ENCODE measurements at places on chromosomes 1 and 21. TPM values are rescaled to one million over a fixed set of nuclear protein-coding genes. Genes with fewer than 3 reads are reported as not detected.

The ERICH3 gene
- not detected for total RNA-seq

The TEX38 gene
- total RNA-seq = not detected

The LCE2B gene
- total RNA-seq = not detected

The MSH4 gene
- total RNA-seq = not detected

The NBPF10 gene
- 0.55 TPM for total RNA-seq

The DPT gene
- not detected for total RNA-seq

DNA sequence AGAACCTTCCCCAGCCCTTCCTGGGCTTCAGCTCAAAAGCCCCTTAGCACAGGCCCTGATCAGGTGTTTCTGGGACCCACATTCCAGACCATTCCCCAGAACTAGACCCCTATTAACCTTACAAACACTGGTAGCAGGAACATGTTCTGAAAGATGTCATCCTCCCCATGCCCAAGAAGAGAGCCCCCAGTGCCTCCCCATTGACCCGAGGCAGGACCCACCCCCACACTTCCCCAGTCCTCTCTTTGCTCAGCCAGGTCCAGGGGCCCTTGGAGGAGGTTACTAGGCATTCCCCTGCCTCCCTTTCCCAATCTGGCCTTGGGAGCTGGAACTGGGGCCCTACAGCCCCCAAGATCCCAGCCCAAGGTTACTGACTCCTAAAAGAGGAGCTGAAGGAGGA is 38.9 kb upstream of the HMGB4 start:
- DNase-seq = no peak

DNA sequence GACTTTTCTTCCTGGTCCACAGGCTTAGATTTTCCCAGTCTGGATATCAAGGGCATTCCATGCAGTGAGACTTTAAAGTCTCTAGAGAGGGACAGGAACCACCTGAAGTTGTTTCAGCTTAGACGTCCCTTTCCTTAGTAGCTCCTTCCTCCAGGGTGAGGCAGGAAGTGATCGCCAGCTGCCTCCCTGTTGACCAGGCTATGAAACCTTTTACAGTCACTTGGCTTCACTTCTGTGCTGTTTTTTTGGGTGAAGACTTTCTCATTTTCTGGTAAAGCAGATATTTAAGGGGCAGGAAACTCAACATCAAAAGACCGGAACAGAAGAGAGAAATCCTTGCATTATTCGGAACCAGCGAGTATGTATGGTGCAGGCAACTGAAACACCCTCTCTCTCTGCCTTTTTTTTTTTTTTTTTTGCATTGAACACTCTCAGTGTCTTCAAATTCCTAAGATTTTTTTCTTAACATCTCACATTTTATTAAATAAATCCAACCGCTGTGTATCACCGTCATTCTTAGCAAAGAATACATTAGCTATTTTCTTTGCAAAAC is 234.6 kb upstream of the IRF2BP2 start:
- DNase-seq = no peak

DNA sequence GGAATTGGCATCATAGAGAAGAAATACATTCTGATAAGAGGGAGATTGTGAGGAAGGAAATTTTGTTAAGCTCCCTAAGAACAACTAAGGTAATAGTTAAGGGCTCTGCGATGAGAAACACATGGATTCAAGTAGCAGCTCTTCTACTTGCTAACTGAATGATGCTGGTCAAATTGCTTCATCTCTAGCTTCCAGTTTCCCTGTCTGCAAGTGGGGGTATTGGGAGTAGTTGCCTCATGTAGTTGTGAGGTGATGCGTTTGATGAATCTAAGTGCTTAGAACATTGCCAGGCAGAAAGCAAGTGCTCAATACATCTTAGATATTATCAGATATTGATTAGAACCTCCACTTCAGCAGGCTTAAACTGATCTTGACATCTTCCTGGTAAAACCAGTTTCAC is 84.8 kb downstream of the CD58 start:
- no peak for DNase-seq

DNA sequence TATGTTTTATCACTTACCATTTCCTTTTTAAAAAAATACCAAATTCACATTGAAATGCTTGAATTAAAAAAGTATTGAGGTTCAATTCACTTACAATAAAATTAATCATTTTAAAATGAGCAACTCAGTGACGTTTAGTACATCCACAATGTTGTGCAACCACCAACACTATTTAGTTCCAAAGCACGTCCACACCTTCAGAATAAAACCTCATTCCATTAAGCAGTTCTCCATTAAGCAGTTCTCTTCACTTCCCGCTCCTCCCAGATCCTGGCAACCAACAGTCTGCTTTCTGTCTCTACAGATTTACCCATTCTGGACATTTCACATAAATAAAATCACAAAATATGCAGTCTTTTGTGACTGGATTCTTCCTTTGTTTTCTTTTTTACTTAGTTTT is 41.3 kb downstream of the GNG4 start:
- DNase-seq = no peak

DNA sequence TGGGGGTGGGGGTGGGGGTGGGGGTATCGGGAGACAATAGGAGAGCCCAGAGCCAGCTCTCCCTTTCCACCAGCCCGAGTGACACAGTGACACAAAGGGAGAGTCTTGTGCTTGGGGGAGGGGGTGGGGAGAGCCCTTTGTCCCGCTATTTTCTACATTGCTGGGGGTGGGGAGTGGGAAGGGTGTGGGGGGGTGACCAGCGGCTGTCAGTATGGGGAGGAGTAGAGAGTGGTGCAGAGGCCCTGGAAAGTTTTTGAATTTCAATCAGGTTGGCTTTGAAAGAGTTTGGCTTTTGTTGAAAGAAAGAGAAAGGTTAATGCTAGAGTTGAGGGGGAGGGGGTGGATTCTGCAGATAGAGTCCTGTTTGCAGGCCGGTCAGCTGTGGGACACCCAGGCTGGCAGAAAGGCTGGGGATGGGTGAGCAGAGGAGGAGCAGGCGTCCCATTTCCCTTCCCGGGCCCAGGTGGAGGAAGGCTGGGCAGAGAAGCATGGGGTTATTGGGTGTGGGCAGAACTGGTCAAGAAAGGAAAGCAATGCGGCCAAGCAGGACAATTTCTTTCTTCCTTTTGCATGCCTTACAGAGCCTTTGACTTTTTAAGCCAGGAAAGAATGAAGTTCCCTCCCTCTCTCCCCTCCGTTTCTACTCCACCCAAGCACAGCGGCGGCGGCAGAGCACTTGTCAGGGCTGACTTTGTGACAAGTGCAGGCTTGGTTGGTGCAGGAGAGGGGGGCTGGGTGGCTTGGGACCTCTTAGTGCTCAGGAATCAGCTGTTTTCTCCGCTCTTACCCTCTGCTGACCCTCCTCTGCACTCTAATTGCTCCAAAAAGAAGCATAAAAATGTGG is 96.2 kb downstream of the RNF220 start:
- no peak for DNase-seq

- DNase-seq = no peak
Measured at GRCh38 chr1:25629836-25630235, 13.2 kb downstream of the MAN1C1 start.

- DNase-seq = no peak
Measured at GRCh38 chr1:70256664-70257063, 35.5 kb downstream of the SRSF11 start.

- no peak for DNase-seq
Measured at GRCh38 chr1:163119707-163120106, 50.5 kb downstream of the RGS4 start.

DNA sequence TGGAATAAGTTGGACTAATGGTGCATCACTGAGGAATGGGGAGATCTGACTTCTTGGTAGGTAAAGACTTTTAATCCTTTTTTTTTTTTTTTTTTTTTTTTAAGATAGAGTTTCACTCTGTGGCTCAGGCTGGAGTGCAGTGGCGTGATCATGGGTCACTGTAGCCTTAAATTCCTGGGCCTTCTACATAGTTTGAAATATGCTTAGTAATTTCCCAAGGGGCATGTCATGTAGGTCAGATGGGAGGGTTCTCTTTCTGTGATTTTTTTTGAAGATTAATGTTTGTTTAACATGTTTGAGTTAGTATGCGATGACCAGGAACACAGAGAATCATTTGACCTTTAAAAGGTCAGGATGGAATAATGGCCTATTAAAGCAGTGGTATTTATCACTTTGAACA is 129.1 kb downstream of the S1PR1 start:
- no peak for DNase-seq

GRCh38 chr21:33902349-33902748 is 13.3 kb downstream of the ATP5PO start:
- peak; percentile 24 for DNase-seq

DNA sequence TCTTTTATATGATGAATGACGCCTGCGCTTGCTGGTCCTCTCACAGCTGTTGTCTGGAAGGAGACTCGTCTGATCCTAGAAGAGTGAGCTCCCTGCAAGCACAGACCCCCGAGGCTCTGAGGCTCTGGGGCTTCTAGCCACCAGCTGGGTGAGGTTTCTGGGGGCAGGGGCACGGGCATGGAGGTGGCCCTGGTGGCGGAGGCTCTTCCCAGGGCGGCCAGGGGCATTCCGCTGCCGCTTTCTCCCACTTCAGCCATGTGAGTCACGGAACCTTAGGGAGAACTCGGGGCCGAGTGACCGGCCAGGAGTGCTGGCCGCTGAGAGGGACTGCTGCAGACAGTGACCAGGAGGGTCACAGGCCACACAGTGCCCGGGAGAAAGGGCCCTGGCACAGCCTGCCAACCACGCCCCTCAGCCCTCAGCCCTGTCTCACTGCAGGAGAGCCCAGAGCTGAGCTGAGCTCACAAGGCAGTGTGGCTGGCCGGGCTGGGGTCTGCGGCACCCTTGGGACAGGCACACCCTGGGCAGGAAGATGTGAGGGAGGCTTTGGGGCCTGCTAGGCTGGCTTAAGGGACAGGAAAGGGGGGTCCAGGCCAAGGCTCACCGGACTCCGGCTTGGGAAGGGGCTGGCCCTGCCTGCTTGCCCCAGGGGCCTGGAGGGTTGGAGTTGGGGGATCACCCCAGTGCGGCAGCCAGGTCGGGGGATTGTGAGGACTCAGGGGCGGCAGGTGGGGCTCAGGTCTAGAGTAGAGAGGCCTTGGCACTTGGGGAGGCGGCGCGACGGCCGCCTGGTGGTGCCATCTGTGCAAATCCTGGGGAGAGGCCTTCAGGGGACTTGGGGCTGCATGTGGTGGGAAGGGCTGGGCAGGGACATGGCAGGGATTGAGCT is 35.7 kb downstream of the MORN1 start:
- DNase-seq = no peak

All from G401 (cell line).